Fibroblast of skin of back (primary cell): ENCODE measurements at places on chromosomes 5 and 9.
A peak's percentile ranks its signal among the peaks of the same experiment; 100 is the strongest.

- peak; percentile 55 for DNase-seq
These were observed 80.9 kb downstream of the ALDH7A1 start for GRCh38 chr5:126514131-126514557.

DNA sequence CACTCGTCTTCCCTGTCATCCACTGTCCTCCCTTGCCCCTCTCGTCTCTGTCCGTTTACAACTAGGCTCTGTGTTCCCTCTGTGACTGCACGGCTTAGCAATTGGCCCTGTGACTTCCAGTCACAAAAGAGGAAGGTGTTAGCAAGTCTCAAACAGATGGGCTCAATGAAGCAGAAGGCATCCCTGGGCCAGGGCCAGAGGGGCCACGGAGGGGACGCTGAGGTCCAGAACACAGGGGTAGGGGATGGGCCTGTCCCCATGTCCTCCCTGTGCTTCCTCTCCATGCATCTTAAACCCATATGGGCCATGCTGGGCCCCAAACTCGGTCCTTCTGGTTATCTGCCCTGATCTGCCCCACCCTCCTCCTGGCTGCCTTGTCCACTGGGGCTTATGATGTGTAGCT is at the start of gene CD72:
CD72 (minus strand) TSS at position 89 of the 403 bp plus-strand sequence. CDS start 110 bp downstream, outside the sequence.
- no peak for DNase-seq

DNA sequence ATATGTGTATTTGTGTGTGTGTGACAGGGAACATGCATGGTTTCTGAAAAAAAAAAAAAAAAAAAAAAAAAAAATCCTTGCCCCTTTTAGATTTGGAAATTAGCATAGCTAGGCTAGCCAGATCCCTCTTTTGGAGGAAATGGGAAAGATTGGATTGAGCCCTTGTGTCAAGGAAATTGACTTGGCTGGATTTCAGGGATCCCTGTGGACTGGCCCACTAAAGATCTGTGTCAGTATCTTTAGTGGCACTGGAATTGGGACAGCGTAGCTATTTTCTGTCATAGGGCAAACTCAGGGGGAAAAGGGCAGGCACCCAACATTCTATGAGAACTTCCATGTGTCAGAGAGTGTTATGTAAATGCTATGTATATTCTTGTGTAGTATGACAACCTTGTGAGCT is 35.4 kb downstream of the SH3GL2 start:
- DNase-seq: no peak

DNA sequence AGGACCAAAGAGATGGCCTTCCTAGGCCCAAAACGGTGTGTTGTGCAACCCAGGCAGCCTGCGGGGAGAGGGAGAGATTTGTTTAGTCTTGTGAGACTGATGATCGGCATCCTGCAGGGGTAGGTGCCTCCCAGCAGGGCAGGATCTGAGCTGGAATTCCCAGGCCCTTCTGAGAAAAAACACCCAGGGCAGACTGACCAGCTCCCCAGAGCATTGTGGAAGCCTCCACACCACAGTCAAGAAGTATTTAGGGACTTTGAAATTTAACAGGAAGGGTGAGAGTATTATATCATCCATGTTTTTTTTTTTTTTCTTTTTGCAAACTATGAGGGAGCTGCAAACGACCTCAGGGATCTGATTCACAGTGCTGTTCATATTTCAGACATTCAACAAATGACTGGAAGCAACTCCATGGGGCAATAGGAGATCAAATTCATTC is 104.5 kb upstream of the LHFPL2 start:
- peak; percentile 96 for DNase-seq

DNA sequence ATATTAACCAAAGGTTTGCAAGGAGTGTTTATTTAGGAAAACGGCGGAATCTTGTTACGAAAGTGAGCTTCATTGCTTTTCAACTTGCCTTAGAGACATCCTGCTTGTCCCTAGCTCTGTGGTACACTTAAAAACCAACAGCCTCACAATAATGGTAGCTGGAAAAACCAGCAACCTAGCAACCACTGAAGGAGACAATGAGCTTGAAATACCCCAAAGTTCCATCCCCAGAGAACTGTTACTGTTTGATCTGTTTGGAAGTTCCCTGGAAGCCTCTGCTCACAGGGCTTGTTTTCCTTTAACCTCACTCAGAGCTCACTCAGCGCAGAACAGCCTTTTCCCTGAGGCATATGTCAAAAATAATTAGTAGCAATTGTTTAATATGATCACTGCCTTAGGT is 43.2 kb downstream of the SH3TC2 start:
- no peak for DNase-seq

DNA sequence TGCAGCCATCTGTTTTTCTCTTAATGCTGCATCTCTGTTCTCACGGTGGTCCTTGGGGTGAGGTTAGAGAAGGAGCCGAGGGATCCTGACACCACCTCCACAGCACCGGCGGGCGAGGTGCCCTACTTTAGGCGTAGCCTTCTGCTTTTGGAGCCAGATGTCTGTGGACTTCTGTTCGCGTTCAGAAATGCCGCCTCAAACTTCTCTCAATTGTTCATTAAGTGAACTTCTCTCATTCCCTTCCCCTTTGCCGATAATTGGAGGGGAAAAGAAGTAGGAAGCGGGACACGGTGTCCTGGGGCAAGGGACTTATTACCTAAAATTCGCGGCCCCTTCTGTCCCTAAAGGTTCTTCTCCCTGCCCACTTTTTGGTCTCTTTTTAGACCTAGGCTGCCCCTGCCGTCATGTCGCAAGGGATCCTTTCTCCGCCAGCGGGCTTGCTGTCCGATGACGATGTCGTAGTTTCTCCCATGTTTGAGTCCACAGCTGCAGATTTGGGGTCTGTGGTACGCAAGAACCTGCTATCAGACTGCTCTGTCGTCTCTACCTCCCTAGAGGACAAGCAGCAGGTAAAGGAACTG is 455 bp downstream of the KIF20A start:
- DNase-seq: no peak

- DNase-seq: no peak
These were observed 6.1 kb upstream of the SLC44A1 start for GRCh38 chr9:105238302-105238701.

GRCh38 chr5:29882036-29882435 is 1311.5 kb upstream of the CDH6 start:
- no peak for DNase-seq

DNA sequence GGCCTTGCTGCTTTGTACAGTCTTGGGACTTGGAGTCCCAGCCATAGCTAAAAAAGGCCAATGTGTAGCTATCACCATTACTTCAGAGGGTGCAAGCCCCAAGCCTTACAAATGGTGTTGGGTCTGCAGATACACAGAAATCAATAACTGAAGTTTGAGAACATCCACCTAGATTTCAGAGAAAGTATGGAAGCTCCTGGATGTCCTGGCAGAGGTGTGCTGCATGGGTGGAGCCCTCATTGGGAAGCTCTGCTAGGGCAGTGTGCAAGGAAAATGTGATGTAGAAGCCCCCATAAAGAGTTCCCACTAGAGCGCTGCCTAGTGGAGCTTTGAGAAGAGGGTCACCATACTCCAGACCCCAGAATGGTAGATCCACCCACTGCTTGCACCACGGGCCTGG is 626.7 kb upstream of the COX7C start:
- DNase-seq: no peak

- DNase-seq: no peak
These were observed 15.1 kb downstream of the LPAR1 start for GRCh38 chr9:111023128-111023527.

DNA sequence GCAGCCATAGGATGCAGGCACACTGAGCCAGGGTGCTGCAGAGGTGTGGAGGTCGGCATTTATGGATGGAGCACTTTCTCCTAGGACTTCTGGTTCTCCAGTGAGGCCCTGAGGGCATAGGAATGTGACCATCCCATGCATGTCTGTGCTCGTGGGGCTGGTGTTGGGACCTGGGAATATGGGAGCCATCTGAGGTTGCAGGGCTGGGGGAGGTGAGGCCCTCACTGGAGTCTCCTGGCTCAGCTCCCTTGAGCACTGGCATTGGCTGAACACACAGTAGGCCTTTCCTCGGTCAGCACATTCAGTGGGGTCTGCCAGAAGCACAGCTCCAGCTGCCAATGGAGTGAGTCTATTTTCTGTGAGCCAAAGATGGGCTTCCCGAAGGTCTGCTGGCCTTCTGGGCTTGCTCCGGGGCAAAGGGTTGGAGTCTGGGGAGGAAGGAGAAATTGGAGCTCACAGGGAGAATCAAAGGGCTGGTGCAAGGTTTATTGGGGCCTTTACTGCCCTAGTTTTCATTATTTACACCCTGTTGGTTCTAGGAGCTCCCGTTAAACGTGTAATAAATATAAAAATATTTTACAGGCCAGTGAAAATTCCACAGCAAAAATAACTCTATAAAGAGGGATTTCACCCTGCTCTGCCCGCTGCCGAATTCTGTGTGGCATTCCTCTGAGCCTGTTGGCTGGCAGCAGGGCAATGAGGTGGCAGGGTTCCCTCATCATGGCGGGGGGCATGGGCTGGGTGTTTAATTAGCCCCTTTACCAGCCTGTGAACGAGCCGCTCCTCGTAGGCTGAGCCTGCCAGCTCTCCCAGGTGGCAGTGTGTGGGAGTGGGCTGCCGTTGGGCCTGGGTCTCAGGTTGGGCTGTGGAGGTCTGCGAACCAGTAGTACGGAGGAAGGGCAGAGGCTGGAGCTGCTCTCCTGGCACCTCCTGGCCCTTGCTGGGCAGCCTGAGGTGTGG is 31.6 kb upstream of the PITX1 start:
- no peak for DNase-seq

DNA sequence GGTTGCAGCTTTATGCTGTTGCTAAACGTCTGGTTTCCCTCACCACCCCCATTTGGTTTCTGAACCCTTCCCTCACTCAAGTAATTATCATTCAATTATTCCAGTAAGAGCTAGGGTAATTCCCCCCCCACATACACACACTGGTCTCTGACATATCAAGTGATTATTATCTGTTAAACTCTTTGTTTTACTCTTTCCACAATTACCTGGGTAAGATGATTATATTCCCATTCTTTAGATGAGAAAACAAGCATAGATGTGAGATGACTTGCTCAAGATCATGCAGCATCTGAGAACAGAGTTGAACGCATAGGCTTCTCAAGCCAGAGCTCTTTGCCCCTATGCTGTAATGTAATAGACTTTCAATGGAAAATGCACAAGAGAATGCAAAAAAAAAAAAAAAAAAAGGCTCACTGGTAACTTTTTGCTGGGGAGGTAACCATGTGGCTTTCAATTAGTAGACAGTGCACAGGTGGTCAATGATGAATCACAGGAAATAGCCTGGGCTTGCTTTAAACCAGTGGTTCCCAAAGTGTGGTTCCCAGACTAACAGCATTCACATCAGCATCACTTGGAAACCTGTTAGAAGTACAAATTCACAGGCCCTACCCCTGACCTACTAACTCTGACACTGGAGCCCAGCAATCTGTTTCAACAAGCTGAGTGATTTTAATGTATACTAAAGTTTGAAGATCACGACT is 87.6 kb downstream of the PIK3R1 start:
- DNase-seq: no peak

DNA sequence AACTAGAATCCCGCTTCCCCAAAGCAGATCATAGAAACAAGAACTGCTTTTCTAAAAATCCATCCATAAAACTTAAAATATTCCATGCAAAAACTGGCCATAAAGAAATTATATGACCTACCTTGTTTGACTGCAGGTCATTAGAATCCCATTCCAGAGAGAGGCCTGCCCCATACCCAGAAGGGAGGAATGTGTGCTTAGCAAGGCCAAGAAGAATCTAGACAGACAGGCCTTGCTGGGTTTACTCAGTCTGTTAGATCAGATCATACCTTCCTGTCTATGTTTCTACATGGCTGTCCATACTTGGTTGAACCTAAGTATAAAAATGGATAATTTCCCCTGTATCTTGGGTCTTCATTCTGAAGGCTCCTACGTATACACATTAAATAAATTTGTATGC is 358.8 kb upstream of the TRPC7 start:
- no peak for DNase-seq

DNA sequence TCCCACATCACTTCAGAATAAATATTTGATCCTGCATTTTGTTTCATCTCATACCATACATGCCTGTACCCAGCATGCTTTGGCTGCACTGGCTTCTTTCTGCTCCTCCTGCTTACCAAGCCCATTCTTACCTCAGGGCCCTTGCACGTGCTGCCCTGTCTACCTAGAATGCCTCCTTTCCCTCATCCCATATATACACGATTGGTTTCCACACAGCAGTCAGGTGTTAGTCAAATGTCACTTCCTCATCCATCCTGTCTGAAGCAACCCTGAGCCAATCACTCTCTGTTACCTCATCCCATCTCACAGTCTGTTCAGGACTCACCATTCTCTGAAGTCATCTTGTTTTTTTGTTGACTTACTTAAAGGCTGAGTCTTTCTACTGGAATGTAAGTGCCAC is 30.3 kb downstream of the CAST start:
- DNase-seq: peak; percentile 63

DNA sequence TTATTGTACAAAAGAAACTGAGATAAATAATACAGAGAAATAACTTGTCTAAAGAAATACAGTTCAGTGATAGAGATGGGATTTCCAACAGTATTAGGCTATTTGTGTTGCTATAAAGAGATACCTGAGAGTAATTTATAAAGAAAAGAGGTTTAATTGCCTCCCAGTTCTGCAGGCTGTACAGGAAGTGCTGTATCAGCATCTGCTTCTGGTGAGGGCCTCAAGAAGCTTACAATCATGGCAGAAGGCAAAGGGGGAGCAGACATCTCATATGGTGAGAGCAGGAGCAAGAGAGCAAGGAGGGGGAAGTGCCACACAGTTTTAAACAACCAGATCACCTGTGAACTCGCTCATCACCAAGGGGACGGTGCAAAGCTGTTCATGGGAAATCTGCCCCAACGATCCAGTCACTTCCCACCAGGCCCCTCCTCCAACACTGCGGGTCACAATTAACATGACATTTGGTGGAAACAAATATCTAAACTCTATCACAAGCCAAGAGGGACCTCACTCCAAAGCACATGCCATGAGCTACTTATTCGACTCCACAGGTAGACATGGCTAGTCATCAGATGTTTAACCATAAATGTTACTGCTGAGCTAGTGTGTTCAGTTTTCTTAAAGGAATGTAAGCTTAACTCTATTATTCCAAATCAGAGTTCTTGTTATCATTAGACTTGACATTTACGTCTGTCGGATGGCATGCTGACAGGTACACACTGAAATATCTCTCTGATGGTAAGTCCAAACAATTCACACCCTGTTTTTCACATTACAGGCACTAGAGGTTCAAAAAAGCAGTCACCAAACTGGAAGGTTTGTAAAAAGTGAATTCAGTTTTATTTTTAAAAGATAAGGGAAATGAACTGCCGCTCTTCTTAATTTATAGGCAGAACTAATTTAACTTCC is 82.2 kb downstream of the AUH start:
- DNase-seq: no peak

DNA sequence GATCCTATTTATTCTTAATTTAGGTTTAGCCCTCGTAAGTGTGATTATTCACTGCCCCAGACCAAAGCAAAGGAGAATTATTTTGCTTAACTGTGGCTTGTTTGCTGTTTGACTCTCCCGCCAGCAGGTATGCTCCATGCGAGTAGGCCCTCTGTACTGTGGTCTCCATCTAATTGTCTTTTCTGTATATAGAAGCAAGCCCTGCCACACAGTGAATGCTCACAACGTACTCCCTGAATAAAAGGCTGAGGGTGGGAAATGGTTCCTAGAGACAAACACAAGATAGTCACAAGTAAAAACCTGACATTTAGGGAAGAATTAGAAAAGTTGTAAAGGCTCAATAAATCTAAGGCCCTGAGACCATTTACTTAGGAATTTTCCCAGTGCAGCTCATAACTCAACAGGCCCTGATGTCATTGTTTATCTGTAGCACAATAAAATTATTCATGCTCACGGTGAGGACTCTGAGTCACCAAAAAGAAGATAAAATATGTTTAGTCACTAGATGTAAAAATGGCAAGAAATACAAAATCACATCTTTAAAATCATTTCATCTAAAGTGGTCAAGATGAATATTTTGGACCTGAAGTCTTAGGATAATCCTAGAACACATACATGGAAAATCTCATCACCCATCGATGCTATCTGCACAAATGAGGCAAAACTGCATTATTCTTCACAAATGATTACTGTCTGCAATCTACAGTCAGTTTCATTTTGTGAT is 473.2 kb downstream of the ENC1 start:
- peak; percentile 92 for DNase-seq
